T-cell (primary cell): ENCODE measurements at places on chromosomes 5 and 9. TPM values are rescaled to one million over a fixed set of nuclear protein-coding genes. Genes with fewer than 3 reads are reported as not detected.

DNA sequence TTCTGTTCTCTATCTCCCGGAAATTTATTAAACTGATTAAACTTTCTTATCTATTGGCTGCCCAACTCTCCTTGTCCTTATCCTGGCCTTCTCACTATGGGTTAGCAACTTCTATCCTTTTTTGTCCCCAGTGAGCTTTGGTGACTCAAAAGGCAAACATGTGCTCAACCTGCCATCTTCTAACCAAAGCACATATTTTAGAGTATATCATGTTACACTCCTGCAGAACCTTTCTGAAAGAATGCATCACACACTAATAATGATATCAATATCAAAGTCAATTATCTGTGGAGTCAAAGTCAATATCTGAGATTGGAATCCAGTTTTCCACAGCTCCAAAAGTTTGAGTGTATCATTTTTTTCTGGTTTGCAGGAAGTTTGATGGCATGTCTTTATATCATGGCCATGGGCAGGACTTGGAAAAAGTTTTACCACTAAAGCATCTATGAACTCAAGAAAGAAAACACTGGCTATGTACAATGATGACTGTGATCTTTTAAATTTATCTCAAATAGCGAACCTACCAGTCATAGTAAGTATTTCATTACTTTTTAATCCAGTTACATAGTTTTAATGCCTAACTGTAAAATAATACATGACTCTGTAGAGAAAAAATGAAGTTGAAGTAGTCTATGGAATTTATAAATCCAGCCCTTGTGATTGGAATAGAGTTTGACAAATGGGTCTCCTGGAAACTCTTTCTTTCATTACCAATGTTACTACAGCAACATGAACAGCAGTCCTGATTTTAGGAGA is 166.8 kb downstream of the DROSHA start:
- no peak for DNase-seq

DNA sequence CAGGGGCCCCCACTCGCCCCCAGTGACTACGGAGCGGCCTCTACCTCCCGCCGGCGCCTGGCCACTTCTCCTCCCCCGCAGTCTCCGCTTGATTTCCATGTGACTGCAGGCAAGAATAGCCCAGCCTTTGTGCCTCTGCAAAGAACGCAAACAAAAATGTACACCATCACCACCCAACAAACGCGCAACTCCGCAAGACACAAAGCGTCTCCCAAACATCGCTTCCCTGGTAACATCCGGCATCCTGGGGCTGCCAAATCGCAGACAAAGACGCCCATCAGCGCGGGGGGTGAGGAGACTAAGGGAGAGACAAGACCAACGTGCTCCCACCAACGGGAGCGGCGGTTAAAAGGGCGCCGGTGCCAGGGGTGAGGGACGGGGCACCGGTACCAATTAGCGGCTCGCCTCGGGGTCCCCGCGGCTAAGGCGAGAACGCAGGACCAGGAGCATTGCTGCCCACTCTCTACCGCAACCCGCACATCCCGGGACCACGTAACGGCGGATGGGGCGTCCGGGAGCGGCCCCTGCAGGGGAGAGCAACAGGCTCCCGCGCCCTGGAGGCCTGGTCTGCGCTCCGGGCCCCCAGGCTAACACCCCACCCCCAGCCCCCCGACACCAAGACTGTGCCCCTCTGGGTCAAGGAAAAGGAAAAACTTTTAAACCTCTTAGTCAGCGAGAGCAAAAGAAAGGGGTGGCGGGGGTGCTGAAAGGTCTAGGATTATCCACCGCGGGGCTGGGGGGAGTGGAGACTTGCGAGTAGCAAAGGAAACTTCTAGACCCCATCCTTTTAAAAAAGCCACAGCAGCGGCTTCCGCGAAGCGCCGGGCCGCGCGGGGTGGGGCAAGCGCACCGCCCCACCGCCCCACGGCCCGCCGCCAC is 885 bp downstream of the MPDZ start:
- no peak for DNase-seq

GRCh38 chr5:16457451-16457850 is 8.1 kb downstream of the ZNF622 start:
- no peak for DNase-seq

GRCh38 chr5:150945486-150945885 is 40.7 kb upstream of the ZNF300 start:
- DNase-seq, result no peak

DNA sequence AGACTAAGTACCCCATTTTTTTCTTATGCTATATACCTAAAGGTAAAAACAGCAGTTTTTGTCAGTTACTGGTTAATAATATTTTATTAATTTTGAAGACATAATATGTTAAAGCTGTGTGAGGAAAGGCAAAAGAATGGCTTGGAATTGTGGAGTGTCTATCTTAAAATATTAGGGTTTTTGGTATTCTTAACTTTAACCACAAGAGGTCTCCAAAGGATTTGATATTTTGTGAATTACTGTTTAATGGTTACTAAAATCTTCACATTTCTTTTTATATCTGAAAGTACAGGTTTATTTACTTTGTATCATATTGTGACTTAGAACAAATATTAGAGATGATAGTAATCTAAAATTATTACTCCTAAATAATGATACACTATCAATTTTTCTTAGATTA is 32.0 kb upstream of the DHFR start:
- DNase-seq, result no peak

DNA sequence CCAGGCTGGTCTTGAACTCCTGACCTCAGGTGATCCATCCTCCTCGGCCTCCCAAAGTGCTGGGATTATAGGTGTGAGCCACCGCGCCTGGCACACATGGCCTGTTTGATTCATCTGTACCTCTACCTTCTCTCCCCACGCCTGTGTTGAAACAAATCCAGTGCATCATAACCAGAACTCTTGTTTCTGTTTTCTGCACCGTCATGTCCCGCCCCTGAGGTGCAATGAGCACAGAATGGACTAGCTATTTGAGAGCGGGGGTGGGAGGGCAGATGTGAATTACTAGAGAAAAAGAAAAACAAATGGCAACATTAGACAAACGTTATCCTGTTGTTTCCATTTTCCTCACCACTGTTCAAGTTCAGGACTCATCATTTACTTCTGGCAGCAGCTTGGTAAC is 10.7 kb upstream of the FAM193B start:
- no peak for DNase-seq

DNA sequence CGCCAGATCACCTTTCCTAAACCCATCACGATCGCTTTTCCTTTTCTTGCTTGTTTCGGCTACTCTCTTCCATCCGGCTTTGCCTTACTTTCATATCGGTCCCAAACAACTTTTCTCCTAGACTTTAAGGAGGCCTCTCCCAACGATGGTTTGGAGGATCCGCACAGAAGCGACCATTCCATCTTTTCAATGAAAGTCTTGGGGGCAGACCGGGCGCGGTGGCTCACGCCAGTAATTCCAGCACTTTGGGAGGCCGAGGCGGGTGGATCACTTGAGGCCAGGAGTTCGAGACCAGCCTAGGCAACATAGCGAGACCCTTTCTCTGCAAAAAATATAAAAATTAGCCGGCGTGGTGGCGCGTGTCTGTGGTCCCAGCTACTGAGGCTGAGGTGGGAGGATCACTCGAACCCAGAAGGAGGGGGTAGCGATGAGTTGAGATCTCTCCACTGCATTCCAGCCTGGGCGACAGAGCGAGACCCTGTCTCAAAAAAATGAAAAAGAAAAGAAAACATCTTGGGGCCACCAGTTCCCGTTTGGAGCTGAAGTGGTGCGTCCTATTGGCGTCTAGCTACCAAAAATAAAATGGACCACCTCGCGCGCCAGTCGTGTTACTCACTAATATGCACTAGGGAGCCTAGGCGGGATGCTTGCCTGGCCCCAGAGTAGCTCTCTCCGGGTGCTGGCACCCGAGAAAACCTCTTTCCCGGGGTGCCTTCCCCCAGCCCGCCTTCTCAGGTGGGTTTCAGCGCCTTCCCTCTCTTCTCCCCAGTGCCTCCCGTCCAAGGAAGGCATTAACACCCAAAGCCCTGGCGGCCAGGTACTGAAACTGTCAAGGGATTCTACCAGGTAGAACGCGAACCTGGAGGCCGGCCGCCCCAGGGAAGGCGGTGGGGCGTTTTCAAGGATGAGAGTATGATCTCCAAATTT is 800 bp upstream of the AP3B1 start:
- peak; percentile 37 for DNase-seq

DNA sequence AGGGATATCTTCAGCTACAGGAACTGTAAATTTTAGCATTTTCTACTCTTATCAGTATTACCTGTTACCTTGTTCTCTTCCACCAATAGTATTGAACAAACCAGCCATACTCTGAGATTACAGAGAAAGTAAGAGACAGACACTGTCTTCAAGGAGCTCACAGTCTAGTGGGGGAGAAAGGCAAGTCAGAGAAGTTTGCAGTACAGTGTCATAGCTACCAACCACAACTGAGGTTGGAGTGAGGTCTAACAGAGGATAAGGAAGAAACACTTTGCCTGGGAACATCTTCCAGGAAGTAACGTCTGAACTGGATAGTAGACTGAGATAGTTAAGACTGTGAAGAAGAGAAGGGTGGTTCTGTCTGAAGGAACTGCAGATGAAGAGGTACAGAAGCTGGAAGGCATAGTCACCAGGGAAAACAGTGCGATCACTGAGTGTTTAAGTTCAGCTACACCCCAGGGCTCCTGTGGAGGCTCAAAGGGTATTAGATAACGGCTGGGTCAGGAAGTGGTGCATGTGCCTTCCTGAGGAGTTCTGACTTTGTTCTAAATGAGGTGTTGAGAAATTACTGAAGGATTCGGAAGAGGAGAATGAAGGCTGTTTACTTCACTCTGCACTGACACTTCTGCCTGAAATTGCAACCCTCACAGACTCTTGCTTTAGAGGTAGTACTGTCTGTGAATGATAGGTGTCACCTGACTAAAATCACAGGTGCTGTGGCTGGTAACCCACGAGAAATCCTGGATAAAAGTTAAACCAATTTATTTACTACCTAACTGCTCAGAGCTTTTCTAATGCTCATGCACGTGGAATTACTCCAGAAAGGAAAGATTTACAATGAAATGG is 841.6 kb downstream of the MAT2B start:
- no peak for DNase-seq

- DNase-seq, result no peak
These were observed 14.3 kb upstream of the LHX3 start for GRCh38 chr9:136219276-136219675.

DNA sequence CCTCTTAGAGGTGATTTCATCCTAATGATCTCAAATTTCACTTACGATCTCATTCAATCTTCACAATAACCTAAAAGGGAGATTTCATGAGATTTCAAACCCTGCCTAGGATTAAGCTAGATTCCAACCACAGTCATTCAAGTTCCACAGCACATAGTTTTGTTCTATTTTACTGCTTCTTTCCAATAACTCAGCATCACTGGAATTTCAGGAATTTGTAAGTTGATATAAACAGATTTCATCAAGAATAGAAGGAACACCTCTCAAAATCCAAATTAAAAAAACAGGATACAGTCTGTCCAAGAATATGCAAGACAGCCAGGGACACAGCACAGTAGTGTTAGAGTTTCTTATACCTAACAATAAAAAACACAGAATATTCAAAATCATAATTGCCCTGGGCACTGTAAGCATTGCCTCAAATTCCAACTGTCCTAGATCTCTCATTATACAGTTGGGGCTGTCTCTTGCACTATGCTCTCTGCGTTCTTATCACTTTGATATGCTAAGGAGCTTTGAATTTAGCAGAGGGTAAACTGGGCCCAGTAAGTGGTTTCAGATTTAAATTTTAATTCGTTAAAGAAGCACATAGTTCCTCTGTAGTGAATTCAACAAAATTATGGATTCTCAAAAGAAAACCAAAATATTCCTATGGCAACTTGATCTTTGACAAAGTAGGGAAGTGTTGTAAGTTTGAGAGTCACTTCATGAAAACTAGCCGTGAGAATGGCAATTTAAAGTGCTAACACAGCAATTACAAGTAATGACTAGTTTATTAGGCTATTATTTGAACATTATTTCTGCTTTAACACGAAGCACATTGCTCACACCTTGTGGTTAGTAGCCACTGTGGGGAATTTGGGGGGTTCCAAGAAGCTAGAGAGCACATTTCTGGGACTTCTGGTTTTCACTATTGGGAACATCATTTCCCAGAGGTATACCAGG is 478.6 kb upstream of the C9orf72 start:
- no peak for DNase-seq

- no peak for DNase-seq
These were observed 1044.8 kb downstream of the DTWD2 start for GRCh38 chr5:117943541-117943940.

DNA sequence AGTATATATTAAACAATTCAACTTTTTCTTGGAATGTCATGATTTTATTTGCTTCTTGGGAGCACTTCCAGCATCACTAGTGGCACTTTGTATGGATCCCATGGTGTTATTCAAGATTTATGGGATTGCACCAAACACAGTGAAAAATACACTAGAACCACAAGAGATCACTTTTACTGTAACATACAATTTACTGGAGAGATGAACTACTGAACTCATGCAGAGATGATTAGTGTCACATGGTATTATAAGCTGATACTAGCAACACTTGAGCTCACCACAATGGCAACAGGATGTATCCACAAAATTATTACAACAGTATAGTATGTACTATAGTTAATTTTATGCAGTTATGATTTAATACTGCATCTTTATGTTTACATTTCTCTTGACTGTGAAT is 16.3 kb upstream of the SLC36A2 start:
- DNase-seq, result no peak

GRCh38 chr9:123375469-123376132 is 19.6 kb downstream of the CRB2 start:
- no peak for DNase-seq

DNA sequence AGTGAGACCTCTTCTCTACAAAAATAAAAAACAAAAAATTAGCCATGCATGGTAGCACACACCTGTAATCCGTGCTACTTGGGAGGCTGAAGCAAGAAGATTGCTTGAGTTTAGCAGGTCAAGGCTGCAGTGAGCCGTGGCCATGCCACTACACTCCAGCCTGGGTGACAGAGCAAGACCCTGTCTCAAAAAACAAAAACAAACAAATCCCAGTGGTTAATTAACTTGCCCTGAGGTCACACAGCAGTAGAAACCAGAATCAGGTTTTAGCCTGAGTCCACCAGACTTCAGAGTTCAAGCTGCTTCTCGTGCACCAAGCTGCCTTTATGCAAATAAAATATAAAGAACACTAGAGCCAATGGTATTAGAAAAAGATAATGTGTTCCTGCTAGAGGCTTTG is 169.7 kb downstream of the GOLPH3 start:
- no peak for DNase-seq

The PTGES gene
- not detected for total RNA-seq

The GABRP gene
- total RNA-seq, result not detected

The ZNF618 gene
- total RNA-seq, result 0.82 TPM

The CDHR2 gene
- total RNA-seq, result 1.6 TPM

The HACD4 gene
- 10.2 TPM for total RNA-seq
